NCI-H69 (cell line): ENCODE measurements at places on chromosomes 5 and 9.

DNA sequence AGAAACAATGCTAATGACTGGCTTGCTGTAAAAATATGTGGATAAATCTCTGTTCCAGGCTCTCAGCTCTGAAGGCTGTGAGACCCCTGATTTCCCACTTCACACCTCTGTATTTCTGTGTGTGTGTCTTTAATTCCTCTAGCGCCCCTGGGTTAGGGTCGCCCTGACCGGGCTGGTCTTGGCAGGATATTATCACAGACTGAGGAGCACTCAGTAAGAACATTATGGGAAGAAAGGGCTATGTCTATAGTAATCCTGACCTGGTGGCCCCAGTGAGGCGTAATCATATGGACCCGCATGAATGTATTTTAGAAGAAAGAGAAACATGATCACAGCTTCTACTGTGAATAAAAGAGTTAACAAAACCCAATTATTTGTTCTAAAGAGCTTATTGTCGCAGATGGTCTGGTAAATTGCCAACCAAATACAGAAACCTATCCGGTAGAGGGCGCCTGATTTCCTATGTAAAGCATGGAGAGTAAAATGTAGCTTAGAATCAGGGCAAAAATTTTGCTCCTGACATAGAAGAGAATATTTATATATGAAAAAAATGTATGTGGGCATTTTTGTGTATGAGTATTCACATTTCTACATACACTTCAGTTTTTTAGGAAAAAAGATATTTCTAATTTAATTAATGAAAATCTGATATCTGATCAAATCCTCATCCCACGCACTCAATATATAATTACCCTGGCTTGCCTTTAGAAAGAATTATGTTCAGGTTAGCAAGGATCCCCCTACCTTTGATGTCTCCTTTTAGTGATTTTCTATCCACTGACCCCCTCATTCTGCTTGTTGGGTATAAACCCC is 5.8 kb upstream of the IFNA1 start:
- DNase-seq: peak; percentile 75

GRCh38 chr5:142756576-142756975 is 13.6 kb upstream of the ARHGAP26 start:
- no peak for DNase-seq

DNA sequence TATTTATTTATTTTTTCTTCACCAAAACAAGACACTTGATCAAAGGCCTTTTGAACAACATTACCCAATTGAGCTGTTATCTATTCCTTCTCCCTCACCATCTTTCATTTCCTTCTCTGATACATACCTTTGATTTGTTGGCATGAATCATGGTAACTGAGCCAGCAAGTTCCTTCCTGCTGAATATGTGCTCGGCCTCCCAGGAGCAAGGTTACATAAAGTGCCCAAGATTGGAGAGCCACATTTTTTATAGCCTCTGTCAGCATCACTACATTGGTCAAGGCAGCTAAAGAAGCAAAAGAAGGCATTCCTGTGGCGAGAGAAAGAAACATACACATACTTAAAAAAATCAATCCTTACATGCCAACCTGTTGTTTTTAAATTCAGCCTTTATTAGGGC is 369.6 kb downstream of the CYLC2 start:
- DNase-seq: no peak

DNA sequence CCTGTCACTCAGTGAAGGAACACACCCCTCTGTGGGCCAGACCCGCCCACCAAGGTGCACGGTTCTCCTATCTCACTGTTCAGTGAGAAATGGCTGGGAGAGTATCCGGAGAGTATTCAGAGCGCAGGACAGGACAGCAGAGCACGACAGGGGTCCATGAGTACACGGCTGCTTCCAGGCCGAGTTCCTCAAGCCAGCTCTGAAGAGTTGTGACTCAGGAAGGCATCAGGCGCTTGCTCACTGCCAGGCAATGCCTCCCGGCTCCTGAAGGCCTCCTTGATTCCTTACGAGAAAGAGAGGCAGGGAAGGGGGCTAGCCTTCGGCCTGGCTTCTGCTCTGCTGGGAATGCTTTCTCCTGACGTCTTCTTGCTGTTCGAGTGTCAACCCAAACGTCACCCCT is 132.1 kb upstream of the PPP1R26 start:
- no peak for DNase-seq

DNA sequence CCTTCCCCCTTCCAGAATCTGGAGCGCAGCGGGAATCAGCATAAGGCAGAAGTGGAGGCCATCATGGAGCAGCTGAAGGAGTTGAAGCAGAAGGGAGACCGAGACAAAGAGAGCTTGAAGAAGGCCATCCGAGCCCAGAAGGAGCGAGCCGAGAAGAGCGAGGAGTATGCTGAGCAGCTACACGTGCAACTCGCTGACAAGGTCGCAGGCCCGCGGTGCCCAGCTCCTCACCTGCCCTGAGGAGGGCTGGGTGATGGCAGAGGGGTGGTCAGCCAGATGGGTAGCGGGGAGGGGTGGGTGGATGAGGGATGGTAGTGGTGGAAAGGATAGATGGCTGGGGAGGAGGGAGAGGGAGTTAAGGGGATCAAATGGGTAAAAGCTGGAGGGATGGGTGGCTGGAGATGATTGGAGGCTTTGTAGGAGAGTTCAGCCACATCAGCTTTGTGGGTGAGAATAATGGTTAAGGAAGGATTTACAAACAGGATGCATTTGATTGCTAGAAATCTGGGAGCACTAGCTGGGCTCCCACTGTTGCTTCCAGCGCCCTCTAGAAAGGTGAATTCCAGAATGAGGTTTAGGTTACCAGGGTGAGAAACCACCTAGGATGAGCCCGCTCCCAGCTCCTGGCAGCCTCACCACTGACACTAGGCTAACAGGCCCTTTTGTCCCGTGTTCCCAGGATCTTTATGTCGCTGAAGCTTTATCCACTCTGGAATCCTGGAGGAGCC is 19.7 kb upstream of the GLE1 start:
- no peak for DNase-seq

DNA sequence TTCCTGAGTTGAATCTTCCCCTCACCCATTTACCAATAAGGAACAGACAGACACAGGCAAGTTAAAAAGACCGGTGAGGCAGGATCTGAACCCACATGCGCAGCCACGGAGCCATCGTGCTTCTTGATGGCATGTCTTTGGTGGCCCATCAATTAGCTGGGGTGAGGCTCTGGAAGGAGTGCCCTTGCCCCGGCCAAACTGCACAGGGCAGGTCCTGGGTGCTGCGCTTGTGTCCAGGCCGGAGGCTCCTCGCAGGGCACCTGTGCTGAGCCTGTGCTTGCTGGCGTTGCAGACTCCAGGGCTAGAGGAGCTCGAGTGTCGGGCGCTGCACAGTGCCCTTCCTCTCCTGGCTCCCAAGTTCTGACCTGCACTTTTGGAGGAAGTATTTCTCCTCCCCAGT is 66.4 kb downstream of the PSMB7 start:
- no peak for DNase-seq

- no peak for DNase-seq
These were observed 46.6 kb downstream of the UGCG start for GRCh38 chr9:111943200-111943599.

DNA sequence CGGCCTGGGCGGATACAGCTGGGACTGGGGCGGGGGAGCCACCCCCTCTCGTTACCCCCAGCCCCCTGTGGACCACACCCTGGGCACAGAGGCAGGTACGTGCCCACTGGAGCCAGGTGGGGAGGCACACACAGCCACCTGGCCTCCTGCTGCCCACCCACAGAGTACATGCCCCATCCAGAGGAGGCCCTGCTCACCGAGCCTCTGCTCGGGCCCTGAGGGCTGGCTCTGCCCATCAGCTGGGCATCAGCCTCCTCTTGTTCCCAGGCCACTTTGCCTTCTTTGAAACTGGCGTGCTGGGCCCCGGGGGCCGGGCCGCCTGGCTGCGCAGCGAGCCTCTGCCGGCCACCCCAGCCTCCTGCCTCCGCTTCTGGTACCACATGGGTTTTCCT is 6.3 kb downstream of the MAMDC4 start:
- DNase-seq: no peak

- peak; percentile 37 for DNase-seq
These were observed 605.6 kb downstream of the MTRR start for GRCh38 chr5:8474569-8474930.

GRCh38 chr5:87686975-87687374 is 274.2 kb upstream of the CCNH start:
- no peak for DNase-seq

DNA sequence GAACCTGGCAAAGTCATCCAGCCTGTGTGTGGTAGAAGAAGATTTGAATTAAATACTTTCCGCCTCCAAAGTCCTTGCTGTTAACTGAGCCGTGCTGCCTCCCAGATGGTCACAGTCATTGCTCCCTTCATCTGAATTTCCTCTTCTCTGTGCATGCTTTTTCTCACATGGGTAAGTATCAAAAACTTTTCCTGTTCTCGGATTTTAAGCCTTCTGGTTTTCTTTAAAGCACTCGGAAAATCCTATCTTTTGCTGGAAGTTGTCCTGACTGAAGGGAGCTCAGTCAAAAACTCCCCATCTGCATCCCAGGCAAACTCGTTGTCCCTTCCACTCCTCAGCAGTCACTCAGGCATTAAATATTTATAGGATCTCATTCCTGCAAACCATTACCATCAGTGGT is 290.0 kb upstream of the PIK3R1 start:
- no peak for DNase-seq

GRCh38 chr5:141958113-141958512 is at the start of gene PCDH12:
Gene PCDH12, minus strand, starts transcription at chr5:141958202. Its CDS starts 351 bp downstream, at chr5:141957851.
- peak; percentile 75 for DNase-seq

DNA sequence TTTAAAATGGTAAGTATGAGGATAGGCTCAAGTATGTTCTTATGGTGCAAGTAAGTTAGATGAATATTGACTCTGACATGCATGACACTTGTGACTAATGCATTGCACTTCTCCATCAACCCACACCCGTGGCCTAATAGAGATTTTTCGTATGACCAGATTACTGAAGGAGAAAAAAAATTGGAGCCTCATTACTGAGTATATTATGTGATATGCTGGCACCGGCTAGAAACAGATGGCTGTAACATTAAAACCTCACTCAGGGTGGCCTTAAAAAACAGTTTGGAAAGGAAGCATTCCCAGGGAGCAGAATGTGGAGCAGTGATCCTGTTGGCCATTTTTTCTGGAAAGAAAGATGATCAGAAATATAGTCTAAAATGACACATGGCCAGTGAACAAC is 766.4 kb downstream of the PRELID2 start:
- DNase-seq: no peak

DNA sequence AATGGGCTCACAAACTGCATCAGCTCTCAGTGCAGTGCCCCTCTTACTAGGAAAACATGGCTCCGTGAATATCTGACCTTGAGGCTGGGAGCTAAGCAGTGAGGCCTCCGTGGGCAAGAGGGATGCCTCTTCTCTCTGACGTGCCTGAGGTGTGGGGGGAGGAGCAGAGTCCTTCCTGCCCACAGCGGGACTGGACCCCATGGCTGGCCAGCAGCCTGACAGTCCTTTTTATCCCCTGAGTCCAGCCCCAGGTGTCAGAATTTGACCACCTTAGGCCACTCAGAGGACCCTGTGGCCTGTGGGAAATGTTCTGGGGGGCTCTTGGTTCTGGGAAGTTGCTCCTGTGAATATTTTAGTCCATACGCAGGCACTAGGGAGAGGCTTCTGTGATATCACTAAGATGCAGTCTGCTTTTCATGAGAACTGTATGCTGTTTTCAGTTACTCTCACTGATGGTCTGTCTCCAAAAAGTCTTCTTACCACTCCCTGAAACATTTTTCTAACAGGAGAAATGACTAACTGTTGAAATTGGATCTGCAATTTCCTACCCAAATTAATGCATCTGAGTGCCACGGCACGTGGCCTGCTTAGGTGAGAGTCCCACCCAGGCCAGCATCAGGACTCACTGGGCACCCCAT is 23.4 kb downstream of the ANGPTL2 start:
- no peak for DNase-seq

GRCh38 chr9:21029661-21030060 is 1.8 kb downstream of the HACD4 start:
- DNase-seq: peak; percentile 36
